ENCODE measurements at places on chromosomes 2 and 18.
A peak's percentile ranks its signal among the peaks of the same experiment; 100 is the strongest.

DNA sequence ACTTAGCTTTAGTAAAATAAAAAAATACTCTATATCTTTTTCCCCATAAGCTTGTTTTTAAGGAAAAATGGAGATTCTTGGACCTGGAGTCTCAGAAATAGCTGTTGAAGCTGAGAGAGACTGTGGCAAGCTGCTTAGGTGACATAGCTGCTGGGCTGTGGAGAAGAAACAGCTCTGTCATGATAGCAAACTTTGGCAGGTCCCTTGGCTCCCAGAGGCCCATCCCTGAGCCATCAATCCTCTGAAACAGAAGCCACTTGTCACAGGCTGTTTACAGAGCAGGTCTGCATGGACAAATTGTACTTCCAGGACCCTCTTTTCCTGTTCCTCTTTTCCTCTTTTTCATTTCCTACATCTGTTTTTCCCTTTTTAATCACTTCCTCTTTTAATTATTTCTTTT is 1370.1 kb upstream of the CRIM1 start:
- DNase-seq = no peak

DNA sequence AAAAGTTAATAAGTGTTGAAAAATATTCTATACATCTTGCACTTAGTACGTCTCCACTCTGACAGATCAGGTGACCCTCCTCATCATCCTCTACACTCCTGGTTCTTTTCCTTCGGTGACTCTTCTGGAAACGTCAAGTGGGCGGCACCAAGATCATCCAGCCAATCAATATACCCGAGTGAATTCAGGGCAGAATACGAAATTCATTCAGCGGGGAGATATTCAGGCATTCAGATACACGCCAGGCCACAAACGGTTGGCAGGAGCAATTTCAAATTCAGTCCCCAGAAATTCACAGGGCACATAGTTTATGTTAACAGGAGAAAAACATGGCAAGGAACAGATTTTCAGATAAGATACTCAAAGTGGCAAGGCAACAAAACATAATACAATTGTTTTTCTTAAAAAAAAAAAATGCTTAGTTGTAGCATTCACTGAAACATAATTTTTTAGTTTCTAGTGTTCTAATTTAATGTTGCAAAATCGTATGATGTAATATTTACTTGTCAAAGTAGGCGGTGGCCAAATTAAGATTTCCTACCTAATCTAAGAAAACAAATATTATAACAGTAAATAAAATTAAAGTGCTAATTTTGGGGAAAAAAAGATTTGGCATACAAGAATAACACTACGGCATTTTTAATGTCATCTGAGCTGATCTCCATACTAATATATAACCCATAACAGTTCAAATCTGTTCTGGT is 4.2 kb downstream of the CLK1 start:
- DNase-seq = no peak

DNA sequence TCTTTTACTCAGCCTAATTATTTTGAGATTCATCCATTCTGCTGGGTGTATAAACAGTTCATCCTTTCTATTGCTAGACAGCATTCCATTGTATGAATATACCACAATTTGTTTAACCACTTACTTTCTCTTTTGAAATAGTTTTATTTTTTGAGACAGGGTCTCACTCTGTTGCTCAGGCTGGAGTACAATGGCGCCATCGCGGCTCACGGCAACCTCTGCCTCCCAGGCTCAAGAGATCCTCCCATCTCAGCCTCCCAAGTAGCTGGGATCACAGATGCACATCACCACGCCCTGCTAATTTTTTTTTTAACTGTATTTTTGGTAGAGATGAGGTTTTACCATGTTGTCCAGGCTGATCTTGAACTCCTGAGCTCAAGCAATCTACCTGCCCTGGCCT is 54.5 kb downstream of the USP37 start:
- DNase-seq = no peak

- no peak for DNase-seq
Measured at GRCh38 chr2:24658531-24659202, 134.5 kb downstream of the PTRHD1 start.

- DNase-seq = no peak
Measured at GRCh38 chr2:37769551-37769950, 98.1 kb upstream of the CDC42EP3 start.

- no peak for DNase-seq
Measured at GRCh38 chr2:75959724-75960471, 249.2 kb upstream of the GCFC2 start.

DNA sequence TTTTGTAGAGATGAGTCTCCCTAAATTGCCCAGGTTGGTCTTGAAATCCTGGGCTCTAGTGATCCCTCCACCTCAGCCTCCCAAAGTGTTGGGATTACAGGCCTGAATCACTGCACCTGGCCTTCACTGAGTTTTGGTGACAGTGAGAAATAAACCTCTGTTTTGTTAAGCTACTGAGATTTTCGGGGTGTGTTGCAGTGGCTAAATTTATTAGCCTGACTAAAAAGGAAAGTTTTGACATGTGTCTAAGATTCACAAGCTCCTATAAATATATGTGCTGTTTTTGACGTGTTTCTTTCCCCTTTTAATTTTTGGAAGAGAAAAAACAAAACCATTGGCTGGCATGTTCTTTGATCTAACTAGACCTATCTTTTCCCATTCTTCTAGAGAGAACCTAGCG is 190.5 kb upstream of the MC4R start:
- DNase-seq = no peak

GRCh38 chr2:73998451-73998850 is 13.7 kb downstream of the TET3 start:
- DNase-seq = peak; percentile 19

- DNase-seq = no peak
Measured at GRCh38 chr2:216683846-216684245, 11.5 kb downstream of the IGFBP5 start.
